Fibroblast of gingiva (primary cell): ENCODE measurements at places on chromosomes 16 and 17.

GRCh38 chr17:50793007-50793406 lies 25.7 kb upstream of the ANKRD40CL start:
- DNase-seq, result no peak

DNA sequence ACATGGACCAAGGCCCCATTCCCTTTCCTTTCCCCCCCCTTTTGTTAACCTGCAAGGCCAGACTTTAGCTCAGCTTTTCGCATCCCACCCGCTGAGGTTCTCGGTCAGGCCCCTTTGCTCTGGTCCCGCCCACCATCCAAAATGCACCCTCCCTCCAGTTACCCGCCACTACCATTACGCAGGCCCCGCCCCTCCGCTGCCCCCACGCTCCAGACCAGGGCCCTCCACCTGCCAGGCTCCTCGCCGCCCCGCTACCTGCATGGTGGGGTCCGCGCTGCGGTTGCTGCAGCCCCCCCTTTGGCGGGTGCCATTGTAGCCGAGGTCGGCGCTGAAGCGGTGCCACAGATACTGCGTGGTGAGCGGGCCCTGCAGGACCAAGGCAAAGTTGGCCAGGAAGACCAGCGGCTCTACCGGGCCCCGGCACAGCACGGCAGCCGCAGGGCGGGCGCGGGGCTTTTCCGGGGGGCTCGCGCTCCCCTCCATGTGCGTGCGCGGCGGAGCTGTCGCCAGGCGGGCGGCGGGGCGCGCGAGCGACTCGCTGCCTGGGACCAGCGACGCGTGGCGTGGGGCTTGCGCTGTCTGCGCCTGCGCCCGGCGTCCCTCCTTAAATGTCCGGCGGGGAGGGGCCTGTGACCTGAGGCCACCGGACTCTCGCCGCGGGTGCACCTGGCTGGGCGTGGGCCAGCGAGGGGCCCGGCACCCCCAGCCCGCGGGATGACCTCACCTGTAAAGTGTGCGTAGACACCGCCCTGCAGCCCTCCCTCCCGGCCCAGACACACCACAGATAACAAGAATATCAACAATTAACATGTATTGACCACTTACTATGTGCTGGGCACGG lies at the start of gene SLC46A1:
SLC46A1 (minus strand) TSS at position 581 of the 841 bp plus-strand sequence; CDS start at position 483, 98 bp downstream.
- DNase-seq, result peak; percentile 27

DNA sequence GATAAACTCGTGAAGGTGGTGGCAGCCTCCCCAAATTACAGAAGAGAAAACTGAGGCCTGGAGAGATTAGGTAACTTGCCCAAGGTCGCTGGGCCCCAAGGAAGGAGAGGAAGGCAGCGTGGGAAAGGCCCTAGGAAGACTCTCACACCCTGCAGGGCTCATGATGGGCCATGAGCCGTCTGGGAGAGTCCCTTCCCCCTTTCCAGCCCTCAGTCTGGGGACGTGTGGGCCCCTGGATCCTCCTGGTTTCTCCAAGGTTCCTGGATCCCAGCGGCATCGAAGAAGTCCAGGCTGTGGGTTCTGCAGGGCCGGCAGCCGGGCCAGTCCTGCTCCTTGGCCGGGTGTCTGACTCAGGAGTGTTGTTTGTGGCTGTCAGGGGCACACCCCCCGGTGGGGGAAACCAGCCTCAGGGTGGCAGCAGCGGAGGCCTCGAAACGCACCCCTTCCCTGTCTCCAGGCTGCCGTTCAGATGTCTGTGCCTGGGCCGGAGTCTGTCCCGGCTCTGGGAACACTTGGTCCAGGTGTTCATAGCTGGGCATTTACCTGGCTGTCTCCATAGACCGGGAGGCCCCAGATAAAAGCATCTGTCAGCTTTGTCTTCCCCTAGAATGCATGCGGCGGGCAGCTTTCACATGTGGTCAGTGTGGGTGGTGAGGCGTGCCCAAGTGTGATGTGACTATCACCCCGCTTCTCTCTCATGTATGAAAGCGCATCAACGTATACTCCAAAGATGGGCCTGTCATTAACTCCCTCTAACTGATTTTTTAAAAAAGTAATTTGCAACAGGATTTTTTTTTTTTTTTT lies 3.7 kb upstream of the RAP1GAP2 start:
- DNase-seq, result no peak

DNA sequence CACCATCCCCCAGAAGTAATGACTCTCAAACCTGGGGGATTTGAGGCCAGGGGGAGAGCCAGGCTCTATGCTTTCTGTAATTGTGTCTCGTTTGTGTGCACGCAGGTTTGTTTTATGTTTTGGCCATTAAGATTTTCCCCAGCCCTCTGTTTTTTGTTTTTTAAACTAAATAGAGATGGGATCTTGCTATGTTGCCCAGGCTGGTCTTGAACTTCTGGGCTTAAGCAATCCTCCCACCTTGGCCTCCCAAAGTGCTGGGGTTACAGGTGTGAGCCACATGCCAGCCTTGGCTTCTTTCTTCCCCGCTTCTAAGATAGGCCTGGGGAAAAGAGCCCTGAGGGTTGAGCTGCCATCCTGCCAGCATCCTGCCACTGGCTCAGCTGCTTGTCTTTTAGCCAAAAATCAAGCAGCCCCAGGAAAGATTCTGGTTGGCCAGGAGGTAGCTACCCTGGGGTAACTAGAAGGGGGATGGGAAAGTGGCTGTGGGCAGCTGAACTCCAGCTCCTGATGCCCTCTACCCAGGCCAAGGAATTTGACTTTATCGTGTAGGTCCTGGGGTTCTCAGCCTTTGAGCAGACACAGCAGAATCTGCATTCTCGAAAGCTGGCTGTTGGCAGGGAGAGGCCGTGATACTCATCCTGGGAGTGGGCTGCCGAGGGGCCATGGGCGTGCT lies 18.4 kb downstream of the KDM8 start:
- DNase-seq, result peak; percentile 16

- DNase-seq, result no peak
Measured at GRCh38 chr17:1474402-1475189, 17.9 kb downstream of the MYO1C start.

DNA sequence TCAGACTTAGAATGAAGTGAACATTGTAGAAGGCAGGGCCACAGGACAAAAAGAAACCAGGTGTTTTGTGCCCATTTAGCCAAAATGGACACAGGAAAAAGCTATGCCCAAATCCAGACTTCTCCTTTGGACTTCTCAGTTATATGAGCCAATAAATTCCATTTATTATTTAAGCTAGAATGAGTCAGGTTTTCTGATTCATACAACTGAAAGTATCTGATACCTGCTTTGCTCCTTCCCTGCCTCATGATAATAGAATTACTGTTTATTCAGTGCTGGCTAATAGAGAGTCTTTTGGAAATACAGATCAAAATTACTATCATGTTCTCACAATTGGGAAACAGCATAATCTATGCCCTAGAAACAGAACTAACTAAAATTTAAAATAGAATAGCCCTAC lies 8.7 kb upstream of the CPD start:
- DNase-seq, result no peak
